Stimulated activated naive CD8-positive, alpha-beta T cell treated with anti-CD3 and anti-CD28 coated beads, Interleukin-15, amount 100 ng/mL, for 72 hours (primary cell): ENCODE measurements at places on chromosomes 1 and 21.
A peak's percentile ranks its signal among the peaks of the same experiment; 100 is the strongest.

GRCh38 chr1:214464445-214465287 lies 86.7 kb downstream of the PTPN14 start:
- DNase-seq = no peak

DNA sequence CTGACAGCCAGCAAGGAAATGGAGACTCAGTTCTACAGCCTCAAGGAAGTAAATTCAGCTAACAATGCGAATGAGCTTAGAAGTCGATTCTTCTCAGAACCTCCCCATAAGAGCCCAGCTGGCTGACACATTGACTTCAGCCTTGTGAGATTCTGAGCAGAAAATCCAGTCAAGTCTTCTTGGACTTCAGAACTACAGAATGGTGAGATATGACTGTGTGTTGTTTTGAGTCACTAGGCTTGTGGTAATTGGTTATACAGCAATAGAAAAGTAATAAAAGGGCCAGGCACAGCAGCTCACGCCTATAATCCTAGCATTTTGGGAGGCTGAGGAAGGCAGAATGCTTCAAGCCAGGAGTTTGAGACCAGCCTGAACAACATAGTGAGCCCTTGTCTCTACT lies 161.8 kb upstream of the IVNS1ABP start:
- no peak for DNase-seq

GRCh38 chr1:222616525-222616924 lies 1.4 kb upstream of the MIA3 start:
- no peak for DNase-seq

- no peak for DNase-seq
Observed at GRCh38 chr21:15058854-15059263, 5.9 kb downstream of the NRIP1 start.

DNA sequence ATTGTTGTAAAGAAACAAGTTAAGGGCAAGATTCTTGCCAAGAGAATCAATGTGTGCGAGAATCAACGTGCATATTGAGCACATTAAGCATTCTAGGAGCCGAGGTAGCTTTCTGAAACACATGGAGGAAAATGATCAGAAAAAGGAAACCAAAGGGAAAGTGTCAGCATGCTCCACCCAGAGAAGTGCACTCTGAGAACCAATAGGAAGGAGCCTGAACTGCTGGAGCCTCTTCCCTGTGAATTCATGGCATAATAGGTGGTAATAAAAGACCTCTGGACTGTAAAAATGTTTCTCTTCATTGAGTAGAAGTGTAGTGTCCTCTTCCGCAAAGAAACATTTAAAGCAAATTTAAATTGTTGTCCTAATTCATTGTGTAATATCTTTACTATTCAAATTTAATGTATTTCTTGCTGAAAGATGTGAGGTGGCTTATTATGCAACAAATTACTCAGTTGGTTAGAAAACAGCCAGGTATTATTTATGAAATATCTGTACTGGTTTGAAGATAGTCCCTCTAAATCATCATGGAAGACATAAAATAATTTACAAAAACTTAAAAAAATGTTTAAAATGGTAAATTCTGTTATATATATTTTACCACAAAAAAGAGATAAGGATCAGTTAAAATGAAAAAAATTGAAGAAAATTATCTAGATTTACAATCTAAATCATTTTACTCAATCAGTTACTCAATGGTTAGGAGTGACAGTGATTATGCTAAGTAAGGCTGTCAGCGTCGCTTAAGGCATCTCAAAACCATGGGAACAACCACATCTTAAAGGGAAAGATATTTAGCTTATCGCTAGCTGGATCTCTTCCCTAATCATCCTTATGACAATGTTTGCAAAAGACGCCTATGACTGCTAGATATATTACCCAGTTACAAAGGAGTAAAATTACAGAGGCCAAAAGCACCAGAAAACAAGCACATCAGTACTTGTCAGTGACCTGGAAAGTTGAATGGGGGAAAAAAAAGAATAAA lies 31.3 kb downstream of the NVL start:
- no peak for DNase-seq

- DNase-seq = no peak
Observed at GRCh38 chr1:59044535-59045121, 252.3 kb upstream of the FGGY start.

GRCh38 chr1:185811073-185811709 lies 77.0 kb downstream of the HMCN1 start:
- DNase-seq = no peak

DNA sequence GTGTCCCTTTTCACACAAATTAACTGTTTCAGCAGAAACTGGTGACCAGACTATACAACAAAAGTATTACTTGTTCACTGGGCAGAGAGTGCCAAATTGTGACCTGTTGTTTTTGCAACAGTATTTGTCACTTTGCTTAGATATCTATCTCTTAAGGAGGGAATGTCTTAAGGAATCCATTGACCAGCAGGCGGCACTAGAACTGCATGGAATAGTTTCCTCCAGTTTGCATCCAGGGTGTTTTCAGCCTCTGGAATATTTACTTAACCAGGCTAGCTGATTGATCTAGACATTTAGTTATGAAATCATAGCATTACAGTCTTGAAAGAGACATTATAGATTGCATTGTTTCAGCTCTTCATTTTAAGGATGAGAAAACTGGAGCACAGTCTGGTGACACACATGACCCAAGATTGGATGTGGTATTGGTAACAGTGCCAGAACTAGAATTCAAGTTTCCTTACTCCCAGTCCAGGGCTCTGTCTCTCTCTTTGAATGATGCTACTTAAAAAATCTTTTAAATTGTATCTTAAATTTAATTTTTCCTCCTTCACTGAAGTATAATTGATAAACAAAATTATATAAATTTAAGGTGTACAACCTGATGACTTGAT lies 16.9 kb downstream of the RPTN start:
- no peak for DNase-seq

- DNase-seq = no peak
Observed at GRCh38 chr1:2468540-2468939, 7.5 kb upstream of the PLCH2 start.

GRCh38 chr1:208003241-208003640 lies 92.3 kb upstream of the CD34 start:
- DNase-seq = no peak

- DNase-seq = no peak
Observed at GRCh38 chr1:205374210-205375078, 17.7 kb upstream of the KLHDC8A start.

GRCh38 chr1:193537266-193538002 lies 351.0 kb upstream of the B3GALT2 start:
- DNase-seq = peak; percentile 76

- DNase-seq = no peak
Observed at GRCh38 chr1:63795455-63795854, 21.6 kb downstream of the ROR1 start.

GRCh38 chr1:84363019-84363418 lies 35.3 kb upstream of the DNASE2B start:
- DNase-seq = no peak

- DNase-seq = no peak
Observed at GRCh38 chr1:26706315-26706714, 10.5 kb downstream of the ARID1A start.

- DNase-seq = no peak
Observed at GRCh38 chr1:182563095-182563494, 26.0 kb downstream of the RNASEL start.

DNA sequence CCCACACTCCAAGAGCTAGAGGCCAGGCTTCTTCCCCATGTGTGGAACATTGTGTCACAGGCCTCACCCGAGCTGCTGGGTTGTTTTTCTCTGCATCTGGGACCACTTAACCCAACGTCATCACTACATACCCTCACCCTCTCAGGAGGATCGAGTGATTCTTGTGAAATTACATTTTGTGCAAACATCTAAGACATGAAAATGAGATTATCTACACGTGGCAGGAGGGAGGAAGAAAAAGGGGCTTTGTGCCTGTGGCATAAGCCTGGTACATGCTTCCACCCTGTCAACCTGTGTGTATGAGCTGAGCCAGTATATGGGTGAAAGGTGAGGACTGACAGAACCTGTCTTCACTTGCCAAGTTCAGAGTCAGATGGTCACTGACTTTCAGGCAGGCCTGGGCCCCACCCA lies 1.6 kb downstream of the CPT2 start:
- DNase-seq = no peak

GRCh38 chr1:214220891-214221290 lies 60.1 kb upstream of the SMYD2 start:
- no peak for DNase-seq

GRCh38 chr21:44849616-44850130 lies 23.8 kb downstream of the PTTG1IP start:
- no peak for DNase-seq

- no peak for DNase-seq
Observed at GRCh38 chr1:229842302-229843255, 216.5 kb downstream of the URB2 start.

DNA sequence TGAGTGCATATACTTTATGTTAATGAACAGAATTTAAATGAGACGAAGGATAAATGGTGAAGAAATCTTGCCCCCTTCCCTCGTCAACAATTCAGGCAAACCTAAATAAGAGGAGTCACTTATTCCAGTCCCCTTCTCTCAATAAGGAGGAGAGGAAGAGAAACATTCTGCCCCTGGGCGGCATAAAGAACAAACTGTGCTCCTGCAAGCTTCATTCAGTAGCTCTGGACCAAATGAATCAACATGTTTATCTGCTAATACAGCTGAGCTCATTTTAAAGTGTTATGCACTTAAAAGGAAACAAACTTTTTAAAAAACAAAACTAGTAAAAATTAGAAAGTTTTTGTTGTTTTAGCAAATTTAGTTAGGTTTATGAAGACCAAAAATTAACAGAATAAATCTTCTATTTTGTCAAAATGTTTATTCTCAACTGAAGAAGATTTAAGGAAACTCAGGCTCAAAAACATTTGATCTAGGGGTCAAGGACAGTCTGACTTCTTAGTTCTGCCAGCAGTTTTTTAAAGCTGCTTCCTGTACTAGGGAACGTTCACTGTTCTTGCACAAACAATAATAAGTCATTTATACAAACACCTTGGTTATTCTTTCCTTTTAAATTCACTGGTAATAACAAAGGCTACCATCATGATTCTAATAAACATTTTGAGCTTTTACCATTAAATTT lies 58.3 kb downstream of the AKT3 start:
- DNase-seq = no peak

- no peak for DNase-seq
Observed at GRCh38 chr1:75723989-75724471, 479 bp upstream of the ACADM start.

DNA sequence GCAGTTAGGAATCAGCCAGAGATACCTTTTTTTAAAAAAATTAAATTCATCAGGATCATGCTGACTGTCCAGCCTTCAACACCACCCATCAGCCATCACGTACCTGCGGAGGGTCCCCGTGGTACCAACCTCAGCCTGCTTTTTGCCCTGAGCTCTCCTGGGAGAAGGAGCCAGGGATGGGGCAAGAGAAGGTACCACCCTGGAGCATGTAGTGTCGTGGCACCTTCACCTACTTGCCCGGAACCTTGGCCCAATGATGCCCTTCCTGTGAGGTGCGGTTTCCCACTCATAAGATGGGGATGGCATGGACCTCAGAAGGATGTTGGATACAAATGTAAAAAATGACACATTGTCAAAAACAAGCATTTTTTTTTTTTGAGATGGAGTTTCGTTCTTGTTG lies 88.4 kb upstream of the C1orf174 start:
- DNase-seq = no peak

DNA sequence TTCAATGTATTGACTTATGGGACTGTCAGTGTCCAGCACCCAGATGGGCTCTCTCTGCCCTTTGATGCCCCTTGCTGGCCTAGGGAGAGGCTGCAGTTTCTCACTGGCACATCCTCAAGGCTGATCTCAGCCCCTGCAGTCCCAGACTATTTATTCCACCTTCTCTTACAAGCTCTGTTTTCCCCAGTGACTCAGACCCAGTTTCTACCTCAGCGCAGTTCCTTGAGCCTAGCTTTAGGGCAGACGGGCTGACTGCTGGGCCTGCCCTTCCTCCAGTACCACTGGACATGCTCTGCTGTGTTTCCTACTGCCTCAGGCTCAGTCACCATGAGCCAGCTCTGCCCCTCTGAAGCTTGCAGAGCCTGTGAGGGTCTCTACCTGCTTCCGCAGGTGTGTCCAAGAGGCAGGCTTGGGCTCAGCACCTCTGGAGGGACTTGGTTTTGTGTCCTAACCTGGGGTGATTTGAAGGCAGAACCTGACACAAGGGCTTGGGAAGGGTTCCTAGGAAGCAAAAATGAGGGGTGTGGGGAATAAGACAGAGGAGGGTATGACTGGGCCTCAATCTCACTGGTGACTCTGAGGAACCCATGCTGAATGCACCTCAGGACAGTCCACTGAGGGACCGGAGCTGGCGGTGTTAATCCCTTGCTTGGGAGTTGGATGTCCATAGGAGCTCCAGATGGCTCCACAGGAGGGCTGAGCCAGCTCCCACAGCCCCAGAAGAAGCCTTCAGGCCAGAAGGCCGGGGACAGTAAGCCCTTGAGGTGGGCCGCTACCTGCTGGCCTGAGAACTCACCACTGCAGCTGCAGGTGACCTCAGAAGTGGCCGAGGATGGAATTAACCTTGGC lies 689.9 kb downstream of the MATN1 start:
- DNase-seq = no peak

- DNase-seq = no peak
Observed at GRCh38 chr1:74952786-74953185, 181.4 kb upstream of the LHX8 start.
